ENCODE measurements at places on chromosomes 2 and 18.

DNA sequence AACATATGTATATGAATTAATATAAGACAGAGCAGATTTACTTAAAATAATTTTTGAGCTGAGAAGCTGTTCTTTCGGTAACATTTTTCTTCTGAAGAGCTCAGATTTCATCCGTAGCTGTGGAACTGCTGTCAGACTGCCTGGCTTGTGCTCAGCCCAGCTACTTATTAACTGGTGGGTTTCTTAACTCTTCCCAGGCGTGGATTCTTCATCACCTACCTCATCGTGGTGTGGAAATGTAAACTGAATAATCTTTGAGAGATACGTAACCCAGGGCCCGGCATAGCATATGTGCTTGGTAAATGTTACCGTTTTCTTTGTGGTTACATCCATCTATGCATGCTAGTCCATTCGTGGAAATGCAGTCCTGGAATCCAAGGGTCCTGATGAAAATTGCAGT lies 145.0 kb downstream of the MCFD2 start:
- no peak for DNase-seq

- DNase-seq, result no peak
Observed at GRCh38 chr2:7612969-7613368, 695.8 kb downstream of the RNF144A start.

- DNase-seq, result no peak
Observed at GRCh38 chr18:76955524-76956170, 133.3 kb downstream of the ZNF236 start.

- DNase-seq, result peak; percentile 22
Observed at GRCh38 chr18:61322265-61322873, 10.9 kb upstream of the CDH20 start.

- DNase-seq, result no peak
Observed at GRCh38 chr2:151799886-151800292, 28.3 kb downstream of the ARL5A start.

DNA sequence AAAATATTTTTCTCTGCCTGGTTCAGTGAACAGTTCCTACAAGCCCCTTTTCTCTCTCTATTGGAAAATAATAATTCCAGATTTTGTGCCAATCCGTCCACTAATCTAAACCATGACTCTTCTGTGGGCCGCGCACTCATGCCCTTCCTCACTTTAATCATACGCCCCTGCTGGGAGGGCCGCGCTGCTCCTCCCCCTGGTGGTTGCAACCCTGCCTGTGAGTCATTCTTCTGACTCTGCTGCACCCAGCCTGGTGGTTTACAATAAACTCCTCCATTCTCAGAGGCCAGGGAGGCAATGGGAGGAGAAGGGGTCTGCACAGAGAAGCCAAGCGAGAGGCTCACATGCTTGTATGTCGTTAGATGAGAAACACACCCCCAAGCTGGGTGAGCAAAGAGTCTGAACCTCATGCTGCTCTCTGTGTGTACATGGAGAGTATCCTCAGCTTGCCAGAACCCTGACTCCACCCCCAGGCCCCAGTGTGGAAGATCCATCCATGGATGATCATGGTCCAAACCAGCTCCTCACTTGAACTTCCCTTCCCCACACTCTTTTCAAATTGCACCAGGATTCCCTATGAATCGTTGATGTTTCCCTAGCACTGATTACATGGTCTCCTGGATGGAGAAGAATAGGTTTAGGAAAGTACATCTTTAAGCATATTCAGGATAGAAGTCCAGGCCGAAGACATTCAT lies 228.9 kb downstream of the ANKRD30B start:
- DNase-seq, result no peak

DNA sequence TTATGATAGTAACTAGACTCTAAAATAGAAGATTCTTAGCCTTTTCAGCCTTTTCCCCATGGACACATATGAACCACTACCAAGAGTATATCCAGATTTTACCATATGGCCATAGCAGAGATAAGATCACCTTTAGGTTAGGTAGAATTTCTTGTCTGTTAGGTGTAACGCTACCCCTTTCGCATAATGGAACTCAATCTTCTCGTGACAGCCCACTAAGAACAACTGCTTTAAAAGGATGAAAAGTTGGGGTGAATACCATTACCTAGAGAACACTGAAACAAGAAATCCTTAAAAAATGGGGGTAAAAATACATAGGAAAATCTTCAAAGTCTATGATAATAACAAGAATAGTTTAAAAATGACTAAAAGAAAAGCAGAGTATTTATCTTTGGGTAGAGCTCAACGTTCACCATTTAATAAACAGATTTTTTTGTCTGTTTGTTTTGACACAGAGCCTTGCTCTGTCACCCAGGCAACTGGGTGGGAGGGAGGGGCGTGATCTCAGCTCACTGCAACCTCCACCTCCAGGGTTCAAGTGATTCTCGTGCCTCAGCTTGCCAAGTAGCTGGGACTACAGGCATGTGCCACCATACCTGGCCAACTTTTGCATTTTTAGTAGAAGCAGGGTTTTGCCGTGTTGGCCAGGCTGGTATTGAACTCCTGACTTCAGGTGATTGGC lies 67.2 kb downstream of the VIL1 start:
- DNase-seq, result no peak

- no peak for DNase-seq
Observed at GRCh38 chr2:134052173-134052572, 201.7 kb upstream of the MGAT5 start.

DNA sequence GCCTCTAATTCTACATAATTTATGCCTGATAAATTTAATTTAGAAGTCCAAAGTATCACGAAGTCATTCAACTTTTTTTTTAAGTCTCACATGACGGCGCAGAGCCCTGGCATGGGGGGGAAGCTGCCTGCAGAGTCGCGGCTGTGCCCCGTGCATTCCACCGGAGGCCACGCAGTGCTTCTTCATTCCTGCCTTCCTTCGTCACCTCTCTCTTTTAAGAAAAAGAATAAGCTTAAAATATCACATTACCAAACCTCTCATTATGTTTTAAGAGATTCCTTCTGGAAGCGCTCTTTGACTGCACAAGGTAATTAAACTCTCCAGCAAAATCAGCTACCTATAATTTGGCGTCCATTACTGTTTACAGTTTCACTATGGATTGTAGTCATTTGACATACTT lies 20.3 kb upstream of the KIDINS220 start:
- no peak for DNase-seq

DNA sequence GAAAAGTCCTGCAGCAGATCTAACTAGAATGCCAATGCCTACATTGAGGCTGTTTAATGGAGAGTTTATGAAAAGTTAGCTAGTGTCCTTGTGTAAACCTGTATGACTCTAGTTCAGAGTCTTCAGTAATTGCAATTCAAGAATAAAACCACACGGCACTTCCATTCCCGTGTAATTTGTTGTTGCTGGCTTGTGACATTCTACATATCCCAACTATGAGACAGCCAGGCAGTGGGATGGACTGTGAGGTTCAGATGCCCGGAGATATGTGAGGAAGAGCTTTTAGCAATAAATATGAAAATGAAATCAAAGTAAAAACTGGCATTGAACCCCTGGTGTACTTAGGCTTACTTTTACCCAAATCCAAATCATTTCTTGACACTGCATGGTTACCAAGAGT lies 263.4 kb downstream of the NEDD4L start:
- no peak for DNase-seq

DNA sequence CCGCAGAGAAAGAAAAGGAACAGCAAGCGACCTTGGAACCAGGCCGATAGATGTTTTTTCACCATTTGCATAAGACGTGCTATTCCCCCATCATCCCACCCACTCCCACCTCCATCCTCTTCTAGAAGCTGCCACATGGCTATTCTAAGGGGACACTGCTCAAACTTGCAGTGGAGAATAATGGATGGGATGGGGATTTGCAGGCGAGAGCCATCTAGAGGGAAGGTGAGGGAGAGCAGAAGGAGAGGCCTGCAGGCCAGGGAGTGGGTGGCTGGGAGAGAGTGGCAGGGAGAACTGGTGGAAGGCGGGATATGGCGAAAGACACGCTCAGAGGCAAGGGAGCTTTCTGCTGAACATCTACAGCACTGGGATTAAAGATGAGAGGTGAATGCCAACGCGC lies 84.9 kb downstream of the MAPK4 start:
- DNase-seq, result no peak

DNA sequence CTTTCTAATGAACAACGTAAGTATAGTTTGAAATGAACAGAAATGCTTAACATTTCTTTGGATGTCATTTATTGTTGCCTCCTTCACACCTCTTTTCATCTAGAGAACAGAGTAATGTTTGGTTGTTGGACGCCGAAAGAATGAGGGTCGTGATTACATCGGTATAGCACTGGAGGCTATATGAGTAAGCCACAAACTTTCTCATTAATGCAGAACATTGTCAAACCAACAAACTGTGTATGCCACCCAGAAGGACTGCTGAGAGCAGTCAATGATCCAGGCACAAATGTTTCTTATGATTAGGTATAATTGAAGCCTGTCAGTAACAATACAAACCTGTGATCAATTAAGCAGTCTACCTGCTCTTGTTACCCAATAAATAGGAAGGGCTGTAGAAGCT lies 1494.7 kb upstream of the NXPH2 start:
- DNase-seq, result no peak

- DNase-seq, result peak; percentile 54
Observed at GRCh38 chr2:101463911-101464641, 10.8 kb downstream of the RFX8 start.

- DNase-seq, result no peak
Observed at GRCh38 chr2:188378371-188378950, 86.8 kb downstream of the GULP1 start.

- DNase-seq, result no peak
Observed at GRCh38 chr2:75090770-75091515, 108.4 kb downstream of the TACR1 start.

- no peak for DNase-seq
Observed at GRCh38 chr18:4356929-4357328, 98.2 kb downstream of the DLGAP1 start.

GRCh38 chr18:34901299-34901698 lies 139.9 kb upstream of the MAPRE2 start:
- DNase-seq, result no peak

GRCh38 chr18:75809151-75809925 lies 381.8 kb upstream of the SMIM21 start:
- DNase-seq, result no peak

DNA sequence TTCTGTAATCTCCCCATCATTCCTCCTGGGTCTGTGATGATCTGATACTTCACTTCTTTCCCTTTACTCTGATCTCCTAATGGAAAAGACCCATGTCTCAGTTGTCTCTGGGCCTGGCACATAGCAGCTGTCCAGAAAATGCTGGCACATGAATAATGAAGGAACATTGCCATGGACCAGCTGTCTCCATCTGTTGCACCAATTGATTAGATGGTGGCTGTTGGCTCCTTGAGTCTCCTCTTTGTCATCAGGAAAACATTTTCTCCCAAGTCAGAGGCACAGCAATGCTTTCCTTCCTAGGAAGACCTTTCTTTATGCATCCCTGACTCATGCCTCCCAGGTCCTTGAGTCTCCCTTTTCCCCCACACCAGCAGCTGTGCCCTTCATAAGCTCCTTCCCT lies 286.2 kb upstream of the CXCR4 start:
- no peak for DNase-seq

DNA sequence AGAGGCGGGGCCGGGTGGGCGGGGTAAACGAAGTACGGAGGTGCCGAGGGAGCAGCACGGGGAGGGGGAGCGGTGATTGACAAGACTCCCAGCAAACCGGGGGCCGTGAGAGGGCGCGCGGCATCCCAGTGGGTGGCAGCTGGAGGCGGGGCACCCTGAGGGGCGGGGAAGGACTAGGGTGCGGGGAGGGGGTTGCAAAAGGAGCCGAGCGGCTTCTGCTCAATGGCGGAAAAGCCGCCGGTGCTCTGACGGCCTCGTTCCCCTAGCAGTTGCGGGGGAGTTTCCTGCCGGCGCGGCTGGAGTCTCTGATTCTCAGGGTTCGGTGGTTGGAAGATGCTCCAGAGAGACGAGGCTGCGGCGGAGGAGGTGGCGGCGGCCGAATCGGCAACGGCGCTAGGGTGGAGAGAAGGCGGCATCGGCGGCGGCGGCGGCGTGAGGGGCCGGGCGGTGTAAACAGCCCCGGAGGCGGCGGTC lies at the start of gene PPM1B:
Gene PPM1B, plus strand, starts transcription at position 195 of the 474 bp plus-strand sequence. CDS start 32,325 bp downstream, outside the sequence.
- peak; percentile 91 for DNase-seq

DNA sequence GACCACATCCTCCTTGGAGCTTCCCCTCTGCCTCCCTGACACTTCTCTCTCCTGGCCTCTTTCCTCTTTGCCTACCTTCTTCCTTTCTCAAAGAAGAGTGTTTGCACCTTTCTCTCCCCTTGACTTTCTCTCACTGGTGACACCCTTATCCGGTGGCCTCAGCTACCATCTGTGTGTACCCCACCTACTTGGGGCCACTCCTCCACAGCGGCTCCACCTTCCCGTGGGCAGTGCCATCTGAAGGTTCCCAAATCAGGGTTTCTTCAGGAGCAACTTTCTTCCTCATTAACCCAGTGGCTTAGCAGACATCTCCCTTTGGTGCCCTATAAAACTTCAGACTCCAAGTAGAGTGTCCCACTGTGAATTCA lies 5.3 kb upstream of the NCL start:
- DNase-seq, result no peak

- DNase-seq, result peak; percentile 7
Observed at GRCh38 chr2:232292395-232293154, 86.0 kb upstream of the ALPP start.

- no peak for DNase-seq
Observed at GRCh38 chr2:31694444-31694843, 113.7 kb upstream of the SRD5A2 start.

DNA sequence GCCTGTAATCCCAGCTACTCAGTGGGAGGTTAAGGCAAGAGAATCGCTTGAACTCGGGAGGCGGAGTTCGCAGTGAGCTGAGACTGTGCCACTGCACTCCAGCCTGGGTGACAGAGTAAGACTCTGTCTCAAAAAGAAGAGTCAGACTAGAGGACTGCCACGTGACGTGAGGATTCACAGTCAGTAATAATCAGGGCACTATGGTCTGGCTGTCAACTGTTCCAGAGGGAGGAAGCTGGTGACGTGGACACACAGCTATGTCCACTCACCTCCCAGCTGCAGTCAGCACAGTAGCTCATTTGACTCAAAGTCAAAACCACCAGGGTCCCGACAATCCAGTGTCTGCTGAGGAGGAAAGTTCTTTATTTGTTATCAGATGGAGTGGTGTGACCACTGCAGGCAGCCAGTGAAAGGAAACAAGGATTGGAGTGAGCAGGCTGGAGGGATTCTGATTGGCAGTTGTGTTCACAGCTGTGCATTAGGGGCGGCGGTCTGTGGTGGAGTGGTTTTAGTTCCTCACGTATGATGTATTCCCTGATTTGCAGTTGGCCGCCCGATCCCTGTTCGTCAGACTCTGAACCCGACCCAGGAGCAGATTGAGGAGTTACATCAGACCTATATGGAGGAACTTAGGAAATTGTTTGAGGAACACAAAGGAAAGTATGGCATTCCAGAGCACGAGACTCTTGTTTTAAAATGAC lies 37.9 kb downstream of the MOGAT1 start:
- DNase-seq, result peak; percentile 27

GRCh38 chr18:45895339-45895738 lies 69.9 kb downstream of the SIGLEC15 start:
- DNase-seq, result no peak

GRCh38 chr18:58180738-58181353 lies 136.8 kb downstream of the NEDD4L start:
- no peak for DNase-seq

- no peak for DNase-seq
Observed at GRCh38 chr18:68841301-68841700, 43.4 kb downstream of the CCDC102B start.

- no peak for DNase-seq
Observed at GRCh38 chr18:40738321-40738880, 1216.6 kb upstream of the PIK3C3 start.

GRCh38 chr2:42013409-42013808 lies 34.4 kb upstream of the PKDCC start:
- no peak for DNase-seq

Data from bone marrow (tissue), 2 donors.